LHCN-M2 (cell line): ENCODE measurements at places on chromosomes 3 and 15. TPM values are rescaled to one million over a fixed set of nuclear protein-coding genes. Genes with fewer than 3 reads are reported as not detected.

- DNase-seq = no peak
These were observed 74.8 kb upstream of the NAALADL2 start for GRCh38 chr3:174784206-174784934.

DNA sequence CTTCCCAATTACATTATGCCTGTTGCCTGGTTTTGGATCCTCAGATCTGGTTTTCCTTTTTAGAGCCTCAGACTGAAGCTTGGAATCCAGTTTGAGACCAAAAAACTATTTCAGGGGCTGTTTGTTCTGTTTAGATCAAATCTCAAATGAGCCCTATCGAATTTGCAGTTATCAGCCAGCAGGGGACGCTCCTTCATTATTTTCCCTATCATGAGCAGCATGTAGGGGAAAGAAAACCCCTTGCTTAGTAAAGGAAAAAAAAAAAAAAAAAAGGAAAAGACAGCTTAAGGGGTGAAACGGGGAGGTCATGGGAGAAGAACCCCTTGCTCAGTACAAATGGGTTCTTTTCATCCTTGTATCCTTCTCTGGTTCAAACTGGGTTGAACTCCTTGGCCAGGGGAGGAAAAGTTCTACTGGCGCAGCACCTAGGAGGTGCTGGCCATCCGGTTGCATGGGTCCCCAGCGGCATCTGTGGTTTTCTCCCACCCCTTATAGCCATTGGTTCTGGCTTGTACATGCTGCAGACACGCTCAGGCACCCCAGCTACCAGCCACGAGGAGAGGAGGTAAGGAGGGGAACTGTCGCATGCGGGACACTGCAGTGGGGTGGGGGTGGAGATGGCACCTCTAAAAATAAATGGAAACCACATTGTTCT is 1375.1 kb upstream of the ALCAM start:
- DNase-seq = no peak

GRCh38 chr15:99413955-99414754 is 151.6 kb upstream of the MEF2A start:
- no peak for DNase-seq

- DNase-seq = no peak
These were observed 13.6 kb upstream of the SLC6A1 start for GRCh38 chr3:10978956-10979355.

DNA sequence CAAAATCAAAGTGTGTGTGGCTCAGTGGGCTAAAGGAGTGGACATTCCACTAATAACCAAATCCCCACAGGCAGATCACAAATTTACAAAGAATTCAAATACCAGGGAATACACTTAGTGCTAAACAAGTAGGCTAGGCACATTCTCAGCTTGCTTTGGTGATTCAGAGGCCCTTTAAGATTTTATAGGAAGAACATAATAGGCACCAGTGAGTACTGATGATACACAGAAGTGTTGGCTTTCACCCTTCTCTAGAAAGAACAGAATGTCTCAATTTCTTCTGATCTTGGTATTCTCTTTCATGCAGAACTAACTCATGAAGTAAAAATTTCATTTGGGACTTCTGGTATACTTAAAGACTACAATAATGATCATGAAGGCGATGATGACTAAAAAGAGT is 55.0 kb downstream of the POLR2M start:
- DNase-seq = peak; percentile 65

UTS2B gene
- 0.26 and 0.57 TPM in 2 replicates for total RNA-seq
